GM12878 (cell line): ENCODE measurements at places on chromosomes 2 and 18. TPM values are rescaled to one million over a fixed set of nuclear protein-coding genes. Genes with fewer than 3 reads are reported as not detected.

ARHGAP15 gene
- total RNA-seq: 44.4 and 44.8 TPM in 2 replicates

PIGN gene
- 19.7 and 22.5 TPM in 2 replicates for total RNA-seq

CNGA3 gene
- not detected in 2 replicates for total RNA-seq

IGFBP5 gene
- total RNA-seq: 1.8 and 2.8 TPM in 2 replicates

ABCG8 gene
- not detected in 2 replicates for total RNA-seq

AKAIN1 gene
- not detected in 2 replicates for total RNA-seq

ZSWIM2 gene
- total RNA-seq: not detected in 2 replicates

DCDC2C gene
- total RNA-seq: not detected in 2 replicates
